Chondrocyte (in vitro differentiated cells): ENCODE measurements at places on chromosomes 5 and 9. TPM values are rescaled to one million over a fixed set of nuclear protein-coding genes. Genes with fewer than 3 reads are reported as not detected.

DNA sequence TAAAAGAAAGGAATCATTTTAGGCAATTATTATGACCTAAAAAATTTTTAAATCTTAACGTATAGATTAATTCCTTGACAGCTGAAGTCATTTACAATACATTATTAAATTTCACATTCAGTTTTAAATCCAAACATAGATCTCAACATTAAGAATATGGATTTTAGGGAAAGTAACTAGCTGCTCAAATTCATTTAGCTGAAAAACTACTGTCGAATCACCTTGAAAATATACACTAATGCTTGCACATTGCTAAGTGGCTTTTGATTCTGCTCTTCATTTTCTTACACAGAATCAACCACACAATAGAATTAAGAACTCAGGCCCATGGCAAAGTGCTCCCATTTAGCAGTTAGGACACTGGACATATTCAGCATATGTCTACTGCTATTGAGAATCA, 454.2 kb downstream of the RAB3C start:
- no peak for DNase-seq

GRCh38 chr9:103799959-103800358, 294.1 kb upstream of the SMC2 start:
- no peak for DNase-seq

Gene PCSK1
- total RNA-seq: 0.05 TPM in 1 of 3 replicates, not detected in the others

- DNase-seq: no peak
These were observed 86.3 kb upstream of the C9orf72 start for GRCh38 chr9:27659571-27659970.

DNA sequence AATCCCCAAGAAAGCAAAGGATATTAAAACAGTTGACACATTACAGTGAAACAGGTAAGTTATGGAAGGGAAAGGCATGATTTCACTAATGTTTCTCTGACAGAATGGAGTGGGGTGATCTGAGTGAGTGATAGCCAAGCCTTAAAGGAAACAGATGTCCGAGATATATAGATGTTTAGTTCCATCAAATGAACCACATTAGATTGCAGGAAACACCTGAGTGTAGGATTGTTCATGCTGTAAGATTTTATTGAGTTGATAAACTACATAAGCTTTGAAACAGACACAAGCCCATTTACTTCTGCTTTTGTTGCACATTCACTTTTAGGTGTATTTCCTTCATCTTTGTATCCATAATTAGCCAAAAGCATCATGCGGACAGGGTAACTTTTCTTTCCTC, 167.1 kb upstream of the PPP1R2B start:
- no peak for DNase-seq

- DNase-seq: no peak
These were observed at the start of gene ANKRD33B for GRCh38 chr5:10563945-10564837. Gene ANKRD33B (plus strand): TSS chr5:10564070. CDS start chr5:10564468, 398 bp downstream.

Gene TEK
- 0.89 to 2.8 TPM (median 2.7 TPM) in 3 replicates for total RNA-seq

GRCh38 chr5:52771343-52772039, 16.2 kb upstream of the ITGA1 start:
- DNase-seq: no peak

DNA sequence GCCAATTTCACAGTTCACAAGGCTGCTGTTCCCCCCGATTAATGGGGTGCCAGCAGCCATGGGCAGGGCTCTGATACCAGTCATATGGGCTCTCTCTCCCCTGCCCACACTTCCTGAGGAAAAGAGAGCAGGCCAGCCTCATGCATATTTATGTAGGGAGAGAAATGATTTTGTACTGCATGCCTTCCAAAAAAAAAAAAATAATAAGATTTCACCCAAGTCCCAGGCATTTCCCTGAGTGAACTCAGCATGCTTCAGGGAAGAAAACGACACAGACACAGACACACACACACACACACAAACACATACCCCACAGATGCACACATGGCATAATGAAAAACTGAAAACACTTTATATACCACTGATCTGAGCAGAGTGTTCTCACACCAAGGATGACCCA, 232.8 kb downstream of the ASTN2 start:
- DNase-seq: no peak

- DNase-seq: peak; percentile 84
These were observed 7.0 kb upstream of the SLC9A3 start for GRCh38 chr5:531101-531748.

- DNase-seq: no peak
These were observed 31.2 kb upstream of the CXCL14 start for GRCh38 chr5:135609981-135610380.

DNA sequence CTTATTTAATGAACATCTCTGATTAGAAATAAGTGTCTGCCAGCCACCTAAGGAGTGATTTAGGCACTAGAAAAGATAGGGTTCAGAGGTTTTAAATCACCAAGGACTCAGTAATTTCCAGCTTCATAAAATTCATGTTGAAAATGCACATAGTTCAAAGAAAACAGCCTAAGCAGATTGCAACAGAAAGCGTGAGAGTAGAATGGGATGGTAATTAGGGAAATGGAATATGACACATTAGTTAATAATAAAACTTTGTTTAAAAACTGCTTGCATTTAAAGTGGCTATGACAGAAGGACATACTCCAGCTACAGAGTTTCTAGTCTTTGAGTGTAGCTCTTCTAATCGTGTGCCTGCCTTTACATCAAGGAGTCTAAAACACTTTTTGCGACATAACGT, 490.8 kb downstream of the TLE4 start:
- no peak for DNase-seq

Gene TAF11L10
- not detected in 3 replicates for total RNA-seq

DNA sequence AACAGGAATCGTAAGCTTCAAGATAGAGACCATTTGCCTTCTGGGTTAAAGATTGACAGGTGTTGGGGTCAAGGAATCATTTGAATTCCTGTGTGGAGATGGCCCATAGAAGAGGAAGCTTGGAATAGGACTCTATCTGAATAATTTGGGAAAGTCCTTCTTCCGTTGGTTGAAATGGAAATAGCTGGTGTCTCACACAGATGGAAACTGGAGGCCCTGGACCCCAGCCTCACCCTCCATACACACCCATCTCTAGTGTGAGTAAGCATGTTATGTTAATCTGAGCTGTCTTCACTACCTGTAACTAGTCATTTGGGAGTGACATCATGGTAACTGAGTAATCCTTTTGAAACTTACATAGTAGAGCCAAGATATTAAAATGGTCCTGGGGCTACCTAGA, 184.4 kb downstream of the CD180 start:
- DNase-seq: no peak

DNA sequence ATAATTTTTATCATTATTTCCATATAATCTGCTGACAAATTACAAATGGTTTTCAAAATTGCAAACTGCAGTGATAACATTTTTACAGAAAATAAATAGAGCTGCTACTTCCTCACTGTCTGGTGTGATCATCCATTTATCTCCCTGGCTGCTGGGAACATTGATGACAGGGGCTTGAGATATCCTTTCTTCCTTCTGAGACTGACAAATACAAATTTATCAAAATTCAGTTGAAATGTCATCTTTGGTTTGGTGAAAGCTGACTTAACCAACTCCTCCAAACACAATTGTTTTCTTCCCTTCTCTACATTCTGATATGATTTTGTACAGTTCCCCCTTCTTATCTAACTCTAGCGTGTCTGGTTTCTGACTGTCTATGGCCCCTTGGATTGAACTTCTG, 611.8 kb upstream of the KLF4 start:
- DNase-seq: no peak
